ENCODE measurements at places on chromosomes 6 and 20.

DNA sequence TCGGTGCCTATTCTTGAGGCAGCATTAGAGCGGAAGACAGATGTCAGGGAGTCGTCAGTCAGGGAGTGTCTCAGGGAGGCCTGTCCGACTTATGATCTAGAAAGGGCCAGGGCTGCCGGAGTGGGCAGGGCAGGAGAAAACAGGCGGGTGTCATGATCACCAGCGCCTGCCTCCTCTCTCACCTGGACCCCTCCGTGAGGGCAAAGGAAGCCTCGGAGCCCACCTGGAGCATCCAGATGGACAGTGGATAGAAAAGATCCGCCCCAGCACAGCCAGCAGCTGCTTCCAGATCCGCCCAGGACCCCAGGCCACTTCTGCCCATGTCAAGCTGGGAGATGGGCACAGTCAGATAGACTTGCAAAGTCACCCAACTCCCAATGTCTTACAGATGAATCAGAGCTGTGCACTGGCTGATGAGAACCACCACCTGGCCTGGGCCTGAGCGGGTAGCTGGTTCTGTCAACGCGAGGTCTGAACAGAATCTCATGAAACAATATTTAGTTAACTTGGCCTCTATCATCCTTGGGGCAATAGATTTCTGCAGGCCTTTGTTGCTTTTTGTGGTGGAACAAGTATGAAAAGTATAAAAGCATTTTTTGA, 22.2 kb downstream of the PSMG4 start:
- DNase-seq = no peak

- DNase-seq = no peak
Measured at GRCh38 chr6:44100088-44100550, 27.1 kb downstream of the MRPL14 start.

DNA sequence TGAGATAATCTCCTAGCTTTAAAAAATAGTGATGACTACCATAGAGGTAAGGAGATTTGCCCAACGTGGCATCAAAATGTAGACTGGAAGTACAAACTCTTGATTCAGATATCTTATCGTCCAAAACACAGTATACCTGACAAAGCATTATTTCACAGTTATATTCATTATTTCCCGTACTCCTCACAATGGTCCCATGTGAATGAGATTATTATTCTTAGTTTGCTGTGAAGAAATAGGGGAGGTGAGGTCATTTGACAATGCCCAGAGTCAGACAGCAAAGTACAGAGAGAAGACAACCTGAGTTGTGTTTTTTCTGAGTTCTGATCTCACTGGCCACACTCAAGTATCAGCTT, 1.2 kb upstream of the TFB1M start:
- DNase-seq = no peak

GRCh38 chr6:85864453-85865401, 222.0 kb upstream of the SYNCRIP start:
- DNase-seq = no peak

DNA sequence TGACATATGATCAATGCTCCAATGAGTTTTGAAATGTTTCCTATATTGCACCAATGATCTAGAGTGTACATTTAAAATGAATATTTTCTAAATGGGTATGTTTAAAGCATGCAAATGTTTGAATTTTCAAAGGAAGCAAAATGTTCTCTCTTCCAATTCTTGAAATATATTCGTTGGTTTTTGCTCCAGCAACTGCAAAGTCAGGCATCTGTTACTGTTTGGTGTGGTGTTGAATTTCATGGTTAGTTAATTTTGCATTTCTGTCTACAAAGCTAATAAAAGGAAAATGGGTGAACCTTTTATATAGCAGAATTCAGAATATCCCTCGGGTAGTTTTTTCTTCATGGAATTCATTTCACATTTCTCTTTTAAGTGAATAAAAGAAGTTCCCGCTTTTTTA, 1018.3 kb downstream of the GRIK2 start:
- no peak for DNase-seq

Data from activated CD4-positive, alpha-beta T cell treated with anti-CD3 and anti-CD28 coated beads for 1 hour (primary cell).